Heart right ventricle (tissue), 16 donors: ENCODE measurements at places on chromosomes 6 and 20. TPM values are rescaled to one million over a fixed set of nuclear protein-coding genes. Genes with fewer than 3 reads are reported as not detected.

The KHDC1L gene
- not detected for polyA plus RNA-seq

The NOTCH4 gene
- polyA plus RNA-seq: 33.0 TPM

The DEFB124 gene
- 1.5 TPM for polyA plus RNA-seq

The SPEF1 gene
- polyA plus RNA-seq: 0.07 TPM

The PRR18 gene
- 0.03 TPM for polyA plus RNA-seq

GRCh38 chr20:18165553-18165952, 27.9 kb downstream of the KAT14 start:
- DNase-seq: no peak

- DNase-seq: no peak
Observed at GRCh38 chr6:3919130-3919628, 70.0 kb downstream of the FAM50B start.

GRCh38 chr6:51303338-51303737, 484.7 kb downstream of the TFAP2B start:
- no peak for DNase-seq

GRCh38 chr6:79421707-79422484, 115.3 kb downstream of the LCA5 start:
- DNase-seq: peak; percentile 71

DNA sequence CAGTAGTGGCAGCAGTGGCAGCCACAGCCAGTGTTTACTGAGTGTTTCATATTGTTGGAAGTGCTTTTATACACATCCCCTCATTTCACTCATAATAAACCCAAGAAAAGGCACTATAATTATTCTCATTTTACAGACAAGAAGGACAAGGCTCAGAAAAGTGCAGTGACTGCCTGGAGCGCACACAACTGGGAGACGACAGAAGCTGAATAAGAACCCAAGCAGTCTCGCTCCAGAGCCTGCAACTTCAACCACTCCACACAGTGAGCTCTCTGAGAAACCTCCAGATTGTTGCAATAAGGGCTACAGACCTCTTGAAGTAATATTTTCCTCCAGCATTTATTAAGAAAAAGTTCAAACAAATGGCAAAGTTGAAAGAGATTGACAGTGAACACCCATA, 76.9 kb downstream of the PLCG1 start:
- no peak for DNase-seq

DNA sequence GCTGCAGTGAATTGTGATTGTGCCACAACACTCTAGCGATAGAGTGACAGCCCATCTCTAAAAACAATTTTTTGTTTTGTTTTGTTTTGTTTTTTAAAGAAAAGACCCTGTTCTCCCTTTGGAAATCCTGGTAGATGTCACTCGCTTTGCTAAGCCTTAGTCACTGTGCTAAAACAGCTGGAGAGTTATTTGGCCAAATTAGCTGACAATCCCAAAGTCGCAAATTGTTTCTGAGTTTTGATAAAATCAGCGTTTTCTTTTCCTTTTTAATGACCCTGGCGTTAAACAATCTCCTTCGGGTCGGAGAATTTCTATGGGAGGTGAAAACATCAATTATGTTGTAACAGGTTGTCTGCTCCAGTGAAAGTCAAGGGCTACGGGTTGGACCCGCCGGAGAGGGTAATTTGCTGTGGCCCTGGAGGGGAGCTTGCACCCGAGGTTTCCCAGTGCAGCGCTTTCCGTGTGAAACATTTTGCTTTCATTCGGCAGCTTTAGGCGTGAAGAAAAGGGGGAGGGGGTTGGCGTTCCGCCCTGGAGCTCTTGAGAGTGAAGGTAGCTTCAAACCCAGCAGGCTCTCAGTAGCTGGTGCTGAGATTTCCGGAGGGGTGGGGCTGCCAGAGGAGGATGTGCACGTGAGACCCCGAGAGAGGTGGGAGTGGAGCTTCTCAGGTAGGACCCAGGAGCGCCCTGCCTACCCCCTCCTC, 296.6 kb downstream of the PHACTR1 start:
- peak; percentile 69 for DNase-seq

DNA sequence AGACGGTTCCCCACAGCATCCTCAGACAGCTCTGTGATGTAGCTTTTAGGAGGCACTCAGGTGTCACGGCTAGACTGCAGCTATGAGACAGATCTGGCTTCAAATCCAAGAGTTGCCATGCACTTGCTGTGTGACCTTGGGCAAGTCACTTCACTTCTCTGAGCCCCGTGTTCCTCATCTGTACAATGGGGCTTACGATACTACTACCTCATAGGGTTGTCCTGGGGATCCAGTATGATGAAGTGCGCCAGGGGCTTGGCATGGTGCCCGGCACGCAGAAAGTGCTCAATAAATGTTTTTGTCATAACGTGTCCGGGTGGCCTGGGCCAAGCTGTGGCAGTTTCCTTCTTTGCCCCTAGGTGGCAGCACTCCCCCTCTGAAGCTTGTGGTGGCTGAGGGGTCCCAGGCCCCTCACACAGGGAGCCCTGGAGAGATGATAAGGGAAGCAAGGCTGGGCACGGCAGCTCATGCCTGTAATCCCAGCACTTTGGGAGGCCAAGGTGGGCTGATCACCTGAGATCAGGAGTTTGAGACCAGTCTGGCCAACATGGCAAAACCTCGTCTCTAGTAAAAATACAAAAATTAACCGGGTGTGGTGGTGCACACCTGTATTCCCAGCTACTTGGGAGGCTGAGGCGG, 19.1 kb upstream of the CHMP4B start:
- DNase-seq: peak; percentile 43
